ENCODE measurements at places on chromosomes 4 and X.

DNA sequence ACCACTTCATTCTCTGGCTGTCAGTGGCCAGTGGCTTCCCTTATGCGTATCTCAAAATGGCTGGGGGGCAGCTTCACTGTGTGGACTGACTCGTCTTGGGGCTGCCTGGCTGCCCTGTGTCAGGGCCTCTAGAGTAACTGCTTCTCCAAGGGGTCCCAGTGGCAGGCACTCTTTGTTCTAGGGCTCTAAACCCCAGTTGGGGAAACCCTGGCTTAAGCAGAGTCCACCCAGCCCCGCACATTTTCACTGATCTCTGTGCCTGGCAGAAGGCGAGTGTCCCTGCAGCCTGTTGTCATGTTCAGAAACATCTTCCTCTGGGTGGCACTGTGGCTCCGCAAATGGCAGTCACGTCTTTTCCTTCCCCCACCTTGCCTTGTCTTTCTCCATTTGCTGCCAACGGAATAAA lies 59.7 kb downstream of the NBDY start:
- DNase-seq: peak; percentile 30

DNA sequence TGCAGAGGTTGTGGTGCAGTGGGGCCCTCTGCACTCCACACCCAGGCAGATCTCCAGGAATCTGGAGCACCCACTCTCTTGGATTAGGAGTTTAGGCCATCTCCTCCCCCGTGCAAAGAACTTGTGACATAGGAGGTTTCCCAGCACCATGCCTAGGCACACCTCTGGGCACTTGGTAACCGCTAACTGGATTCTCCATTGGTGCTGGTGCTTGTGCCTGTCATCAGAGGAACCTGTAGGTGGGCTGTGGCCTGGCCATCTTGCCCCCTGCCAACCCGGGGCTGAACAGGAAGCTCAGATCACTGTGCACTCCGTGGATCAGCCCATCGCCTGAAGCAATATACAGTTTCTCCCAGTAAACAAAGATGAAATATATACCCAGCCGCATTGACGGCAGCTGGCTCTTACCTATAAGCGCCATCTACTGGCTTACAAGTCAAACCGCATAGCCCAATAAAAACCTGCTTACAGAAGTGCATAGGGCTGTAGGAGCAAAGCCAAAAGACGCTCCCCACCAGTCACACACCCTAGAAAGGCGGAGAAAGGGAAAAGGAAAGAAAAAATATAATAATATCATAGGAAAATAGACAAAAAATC lies 19.1 kb upstream of the TEX13B start:
- peak; percentile 29 for DNase-seq

DNA sequence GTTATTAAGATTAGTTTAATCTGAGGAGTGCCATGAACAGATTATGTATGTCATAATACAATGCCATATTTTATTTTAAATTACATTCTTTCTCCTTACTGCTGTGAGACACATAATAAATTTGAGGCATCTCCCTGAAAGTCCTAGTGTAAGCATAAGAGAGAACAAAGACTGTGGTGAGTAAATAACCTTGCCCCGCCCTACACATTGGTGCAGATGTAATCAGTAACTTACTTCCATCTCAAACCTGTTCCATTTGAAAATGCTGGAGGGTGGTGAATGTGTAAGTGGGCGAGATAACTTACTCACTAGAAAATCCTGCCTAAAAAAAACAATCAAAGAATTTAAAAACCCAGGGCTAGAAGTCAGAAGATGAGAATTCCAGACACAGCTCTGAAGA lies 338.1 kb upstream of the SLIT2 start:
- no peak for DNase-seq

GRCh38 chr4:101292214-101292613 lies 55.1 kb downstream of the PPP3CA start:
- DNase-seq: no peak

DNA sequence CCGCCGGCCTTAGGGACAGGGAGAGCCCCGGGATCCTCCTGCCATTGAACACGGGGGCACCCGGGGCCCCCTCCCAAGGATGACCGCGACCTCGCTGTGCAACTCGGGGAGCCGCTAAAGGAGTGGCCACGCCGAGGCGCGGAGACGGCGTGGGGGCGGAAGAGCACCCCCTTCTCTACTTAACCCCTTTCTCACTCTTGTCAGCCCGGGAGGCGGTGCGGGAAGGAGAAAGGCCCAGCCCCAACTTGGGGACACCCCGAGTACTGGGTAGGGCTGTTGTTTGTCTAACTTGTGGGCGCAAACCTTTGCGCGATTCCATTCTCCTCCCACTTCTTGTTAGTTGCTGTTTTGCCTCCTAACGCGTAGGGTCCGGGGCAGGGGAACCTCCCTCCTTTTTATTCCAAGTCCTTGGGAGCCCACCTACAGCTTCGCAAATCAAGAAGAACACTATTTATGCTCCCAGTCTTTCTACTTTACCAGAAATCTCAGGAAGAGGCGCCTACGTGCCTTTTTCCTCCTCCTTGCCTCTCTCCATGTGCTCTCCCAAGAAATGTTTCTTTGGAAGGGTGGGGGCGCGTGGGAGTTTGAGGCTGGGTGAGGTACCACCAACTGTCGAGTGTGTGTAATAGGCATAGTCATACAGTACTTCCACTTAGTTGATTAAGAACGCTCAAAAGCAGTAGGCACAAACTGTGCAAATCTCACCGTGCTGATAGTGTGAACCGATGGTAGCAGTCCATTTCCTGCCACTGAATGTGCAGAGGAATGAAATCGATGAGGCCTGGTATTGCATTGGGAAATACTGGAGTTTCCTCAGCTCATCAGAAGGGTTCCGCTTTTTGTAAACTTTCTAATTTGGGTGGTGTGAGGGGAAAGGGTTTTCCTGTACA lies 813 bp downstream of the DIAPH2 start:
- DNase-seq: peak; percentile 45

DNA sequence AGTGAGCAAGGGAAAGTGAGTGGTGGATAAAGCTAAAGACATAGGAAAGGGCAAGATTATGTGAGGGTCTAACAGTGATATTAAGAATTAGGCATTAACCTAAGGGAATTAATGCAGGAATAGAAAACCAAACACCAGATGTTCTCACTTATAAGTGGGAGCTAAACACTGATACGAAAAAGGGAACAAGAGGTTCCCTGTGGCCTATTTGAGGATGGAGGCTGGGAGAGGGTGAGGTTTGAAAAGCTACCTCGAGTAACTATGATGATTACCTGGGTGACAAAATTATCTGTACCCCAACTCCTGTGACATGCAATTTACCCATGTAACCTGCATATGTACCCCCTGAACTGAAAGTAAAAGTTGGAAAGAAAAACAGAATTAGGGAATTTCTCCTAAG lies 79.0 kb downstream of the ANXA3 start:
- DNase-seq: no peak

DNA sequence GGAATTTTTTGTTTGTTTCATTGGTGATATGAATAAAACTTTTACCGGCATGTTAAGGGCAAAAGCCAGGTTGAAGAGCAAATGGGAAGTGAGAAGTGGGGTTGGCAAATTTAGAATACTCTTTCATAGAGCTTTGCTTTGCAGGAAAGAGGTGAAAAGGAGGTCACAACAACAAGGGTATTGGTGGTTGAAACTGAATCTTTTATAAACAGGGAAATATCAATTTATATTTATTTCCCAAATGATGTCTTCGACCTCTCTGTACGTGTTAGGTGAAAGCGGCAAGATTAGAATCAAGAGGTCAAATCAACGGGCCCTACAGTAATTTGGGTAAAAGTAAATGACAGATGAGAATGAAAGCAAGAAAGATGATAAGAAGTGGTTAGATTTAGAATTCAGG lies 3.4 kb downstream of the SMR3A start:
- DNase-seq: no peak

GRCh38 chr4:122744229-122744628 lies 11.7 kb downstream of the BBS12 start:
- peak; percentile 22 for DNase-seq

- DNase-seq: peak; percentile 38
Observed at GRCh38 chrX:105552395-105552794, 269.9 kb upstream of the NRK start.

DNA sequence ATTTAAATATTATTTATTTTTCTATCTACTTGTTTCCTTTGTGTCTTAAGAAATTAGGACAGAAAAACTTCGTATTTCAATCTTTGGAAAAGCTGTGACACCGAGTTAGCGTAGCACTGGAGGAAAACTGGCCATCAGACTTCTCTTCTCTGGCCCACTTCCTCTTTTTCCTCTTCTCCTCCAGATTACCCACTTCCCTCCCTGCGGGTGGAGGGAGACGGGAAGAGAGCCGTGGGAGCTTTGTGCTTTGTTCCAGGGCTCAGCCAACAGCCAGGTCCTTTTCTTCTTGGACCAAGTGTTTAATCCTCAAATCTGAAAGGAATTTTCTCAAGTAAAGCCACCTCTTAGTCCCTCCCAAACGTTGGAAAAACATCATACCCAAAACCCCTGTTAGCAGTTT lies 29.7 kb downstream of the OFD1 start:
- no peak for DNase-seq

DNA sequence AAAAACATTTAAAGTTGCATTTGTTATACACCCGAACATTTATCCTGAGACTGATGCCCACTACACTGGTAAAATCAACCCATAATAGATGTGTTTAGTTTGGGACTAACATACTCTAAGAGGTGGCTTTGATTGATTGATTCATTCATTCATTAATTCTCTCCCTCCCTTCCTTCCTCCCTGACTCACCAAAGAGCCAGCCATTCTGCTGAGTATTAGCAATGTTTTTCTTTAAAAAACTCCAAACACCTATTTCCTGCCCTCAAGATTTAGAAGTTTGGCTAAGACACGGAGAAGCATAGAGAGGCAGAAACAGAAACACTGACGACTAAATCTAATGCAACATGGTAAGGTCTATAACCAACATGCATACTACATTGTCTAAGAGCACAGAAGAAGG lies 88.9 kb downstream of the RASL11B start:
- peak; percentile 8 for DNase-seq

DNA sequence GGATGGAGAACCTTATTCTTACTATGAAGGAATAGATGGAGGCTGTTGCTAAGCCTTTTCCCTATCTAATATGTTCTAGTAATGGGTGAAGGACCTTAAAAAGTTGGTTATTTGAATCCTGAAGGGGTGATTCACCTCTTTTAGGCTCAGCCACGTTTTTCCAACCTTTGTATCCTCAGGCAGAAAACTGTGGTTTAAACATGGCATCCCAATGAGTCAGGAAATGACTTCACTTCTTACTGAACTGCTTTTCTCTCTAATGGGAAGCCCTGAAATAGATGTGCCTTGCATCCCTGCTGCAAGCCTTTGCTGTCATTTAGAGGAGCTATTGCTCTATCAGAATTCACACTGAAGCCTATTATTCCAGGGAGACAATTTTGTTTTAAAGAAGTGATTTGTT lies 191.0 kb upstream of the ARX start:
- peak; percentile 61 for DNase-seq

DNA sequence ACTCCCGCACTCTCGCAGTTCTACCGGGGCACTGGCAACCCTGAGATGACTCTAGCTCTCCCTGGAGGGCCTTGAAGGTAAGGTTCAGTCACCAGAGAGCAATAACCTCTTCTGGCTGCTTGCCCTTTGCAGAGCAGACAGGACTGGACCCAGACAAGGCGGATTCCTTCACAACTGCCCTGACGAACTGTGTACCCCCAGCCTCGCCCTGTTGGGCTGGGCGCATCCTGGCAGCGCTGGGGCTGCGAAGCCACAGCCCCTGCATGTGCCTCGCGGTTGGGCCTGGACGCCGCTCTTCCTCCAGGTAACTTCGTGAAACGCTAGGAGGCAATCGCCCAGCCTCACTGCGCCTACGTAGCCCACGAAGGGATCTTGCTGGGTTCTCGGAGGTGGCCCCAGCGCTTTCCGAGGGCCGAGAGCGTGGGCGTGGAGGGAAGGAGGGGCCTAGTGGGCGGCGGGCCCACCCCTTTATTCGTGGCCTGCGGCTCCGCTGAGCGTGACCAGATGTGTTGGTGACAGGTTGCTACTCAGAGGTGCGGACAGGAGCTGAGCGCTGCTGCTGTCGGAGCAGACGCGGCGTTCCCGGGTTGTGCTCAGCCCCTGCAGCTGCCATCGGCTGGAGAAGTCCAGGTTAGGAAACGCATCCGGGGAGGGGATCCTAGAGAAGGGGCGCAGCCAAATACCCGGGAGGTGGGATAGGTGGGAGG lies 1.9 kb upstream of the MAMLD1 start:
- DNase-seq: no peak

DNA sequence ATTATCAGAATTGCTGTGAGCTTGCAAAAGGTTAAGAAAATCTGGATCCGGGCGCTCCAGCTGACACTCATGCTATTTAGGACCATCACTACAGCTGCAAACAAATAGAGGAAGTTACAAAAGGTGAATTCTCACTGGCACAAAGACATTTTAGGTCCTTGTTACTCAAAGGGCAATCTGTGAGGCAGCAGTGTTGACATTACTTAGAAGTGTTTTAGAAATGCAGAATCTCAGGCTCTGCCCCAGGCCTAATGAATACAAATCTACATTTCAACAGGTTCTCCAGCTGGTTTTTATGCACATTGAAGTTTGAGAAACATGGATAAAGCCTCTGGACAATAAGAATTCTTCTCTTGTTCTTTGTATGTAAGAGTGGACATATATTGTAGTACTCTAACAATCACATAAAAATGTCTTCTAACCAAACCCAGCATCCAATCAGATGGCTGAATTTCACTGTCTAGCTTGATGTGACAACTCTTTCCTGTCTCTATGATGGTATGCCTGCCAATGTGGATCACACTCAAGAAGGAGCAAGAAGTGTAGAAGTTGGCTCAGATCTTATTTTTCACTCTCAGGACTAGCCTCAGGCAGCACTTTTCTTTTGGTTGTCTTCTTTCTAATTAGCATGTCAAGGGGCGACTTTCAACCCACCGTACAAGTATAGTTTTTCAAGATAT lies 18.8 kb downstream of the SLC7A11 start:
- no peak for DNase-seq

DNA sequence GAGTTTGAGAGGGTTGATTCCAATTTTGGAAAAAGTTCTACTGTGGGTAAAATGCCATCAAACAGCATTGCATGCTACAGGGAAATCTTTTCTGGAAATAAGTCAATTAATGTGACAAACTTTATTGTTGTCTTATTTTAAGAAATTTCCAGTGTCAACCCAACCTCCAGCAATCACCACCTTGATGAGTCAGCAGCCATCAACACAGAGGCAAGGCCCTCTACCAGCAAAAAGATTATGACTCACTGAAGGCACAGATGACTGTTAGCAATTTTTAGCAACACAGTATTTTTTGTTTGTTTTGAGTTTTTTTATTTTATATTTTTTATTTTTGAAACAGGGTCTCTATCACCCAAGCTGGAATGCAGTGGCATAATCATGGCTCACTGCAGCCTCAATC lies 165.4 kb upstream of the C1QTNF7 start:
- peak; percentile 5 for DNase-seq

GRCh38 chrX:460823-461640 lies 74.3 kb upstream of the PPP2R3B start:
- no peak for DNase-seq

DNA sequence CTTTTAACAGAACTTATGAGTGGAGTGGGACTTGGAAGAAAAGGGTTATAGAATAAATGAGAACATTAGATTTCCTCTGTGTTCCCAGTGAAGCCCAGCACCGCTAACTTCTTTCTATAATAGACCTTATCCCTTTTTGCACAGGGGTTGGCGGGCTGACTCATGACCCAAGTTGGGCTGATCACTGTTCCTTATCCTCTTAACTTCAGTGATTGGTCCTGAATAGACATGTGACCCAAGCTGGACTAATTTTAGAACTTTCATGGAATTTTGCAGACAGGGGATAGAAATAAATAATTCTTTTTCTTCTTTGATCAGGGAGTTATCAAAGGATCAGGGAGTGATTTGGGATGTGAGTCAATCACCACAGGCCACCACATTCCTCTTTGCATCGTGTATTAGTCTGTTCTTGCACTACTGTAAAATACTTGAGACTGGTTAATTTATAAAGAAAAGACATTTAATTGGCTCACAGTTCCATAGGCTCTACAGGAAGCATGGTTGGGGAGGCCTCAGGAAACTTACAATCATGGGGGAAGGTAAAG lies 75.9 kb downstream of the UCHL1 start:
- no peak for DNase-seq
